ENCODE measurements at places on chromosomes 5 and 9.

GRCh38 chr5:994821-995220, 13.8 kb upstream of the NKD2 start:
- DNase-seq, result no peak

DNA sequence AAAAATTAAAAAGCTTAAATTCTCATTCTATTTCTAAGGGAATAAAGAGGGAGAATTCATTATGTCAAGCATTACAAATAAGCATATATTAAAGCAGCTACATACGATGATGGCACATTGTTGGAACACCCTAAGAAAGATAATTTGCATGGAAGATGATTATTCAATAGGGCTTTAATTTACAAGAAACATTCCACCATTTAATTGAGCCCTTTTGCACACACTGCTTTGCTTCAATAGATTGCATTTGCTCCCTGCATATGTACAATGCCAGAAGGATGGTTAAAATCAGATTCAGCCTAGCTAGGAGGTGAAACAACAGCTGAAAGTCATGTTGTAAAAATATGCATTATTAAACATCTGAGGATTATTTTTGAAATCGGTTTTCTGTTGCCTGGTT, 21.8 kb downstream of the KIAA1958 start:
- DNase-seq, result no peak

DNA sequence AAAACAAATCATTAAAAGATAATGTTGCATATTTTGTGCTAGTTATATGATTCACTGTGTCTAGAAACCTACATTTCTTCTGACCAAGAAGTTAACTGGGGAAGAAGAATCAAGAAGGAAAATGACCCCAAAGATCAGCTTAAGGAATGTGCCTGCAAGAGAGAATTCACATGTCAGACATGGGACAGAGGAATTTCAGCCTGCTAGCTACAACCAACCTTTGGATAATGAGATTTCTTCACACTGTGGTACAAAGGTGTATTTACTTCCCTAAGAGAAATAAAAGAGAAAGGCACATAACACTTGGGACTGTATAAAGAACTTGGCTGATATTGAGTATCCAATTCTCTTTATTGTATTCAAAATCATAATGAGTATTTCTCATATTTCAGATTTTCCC, 39.6 kb upstream of the ELL2 start:
- DNase-seq, result no peak

DNA sequence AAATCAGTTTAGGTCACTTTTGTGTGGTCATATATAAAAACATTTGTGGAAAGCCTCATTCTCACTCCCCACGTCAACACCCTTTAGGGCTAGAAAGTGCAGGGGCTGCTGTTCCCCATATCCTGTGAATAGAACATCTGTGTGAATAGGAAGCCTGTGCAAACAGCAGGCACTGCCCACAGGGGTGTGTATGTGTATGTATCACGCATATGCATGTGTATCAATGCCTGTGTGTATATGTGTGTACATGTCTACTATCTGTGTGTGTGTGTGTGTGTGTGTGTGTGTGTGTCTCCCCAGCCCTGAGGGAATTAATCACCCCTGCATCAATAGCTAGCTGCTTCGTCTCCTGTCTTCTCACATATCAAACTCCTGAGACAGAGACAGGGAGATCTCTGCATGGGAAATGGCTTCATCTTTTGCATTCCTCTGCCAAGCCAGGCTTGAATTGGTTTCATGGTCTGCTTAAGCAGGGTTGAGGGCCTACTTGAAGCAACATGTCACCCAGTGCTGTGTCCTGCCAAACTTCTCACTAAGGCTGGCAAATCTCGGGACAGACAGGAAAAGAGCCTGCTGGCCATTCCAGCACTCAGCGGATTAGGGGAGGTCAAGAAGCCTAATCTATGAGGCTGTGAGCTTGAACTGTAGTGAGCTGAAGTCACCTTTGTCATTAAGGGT, 265.8 kb downstream of the ADAMTSL1 start:
- no peak for DNase-seq
